DMS53 (cell line): ENCODE measurements at places on chromosomes 3 and 15.
A peak's percentile ranks its signal among the peaks of the same experiment; 100 is the strongest.

- peak; percentile 22 for DNase-seq
Measured at GRCh38 chr3:183287301-183287971, 34.4 kb downstream of the B3GNT5 start.

- no peak for DNase-seq
Measured at GRCh38 chr15:44099671-44100070, 95.4 kb downstream of the FRMD5 start.

DNA sequence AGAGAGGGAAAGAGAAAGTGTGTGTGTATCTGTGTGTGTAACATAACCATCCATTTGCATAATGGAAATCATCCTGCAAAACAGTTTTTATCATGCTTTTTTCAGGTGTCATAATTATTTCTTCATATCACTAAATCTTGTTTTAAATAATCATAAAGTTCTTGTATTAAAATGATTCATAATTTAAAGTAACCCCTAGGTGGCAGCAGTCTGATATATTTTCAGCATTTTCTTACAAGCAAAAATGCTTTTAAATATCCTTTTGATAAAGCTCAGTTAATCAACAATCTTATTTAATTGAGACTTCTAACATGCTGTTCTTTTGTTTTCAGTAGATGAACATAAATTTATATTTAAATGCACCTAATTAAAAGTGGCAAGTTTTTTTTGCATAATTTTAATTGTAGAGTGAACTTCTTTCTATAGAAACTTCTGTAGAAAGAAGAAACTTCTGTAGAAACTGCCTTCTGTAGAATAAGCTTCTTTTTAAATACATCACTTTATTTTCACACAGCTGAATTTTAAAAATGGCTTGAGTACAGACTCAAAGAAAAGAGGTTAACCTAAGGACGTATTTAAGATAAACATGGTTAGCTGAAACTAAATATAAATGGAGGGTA is 72.5 kb downstream of the OPA1 start:
- peak; percentile 68 for DNase-seq

DNA sequence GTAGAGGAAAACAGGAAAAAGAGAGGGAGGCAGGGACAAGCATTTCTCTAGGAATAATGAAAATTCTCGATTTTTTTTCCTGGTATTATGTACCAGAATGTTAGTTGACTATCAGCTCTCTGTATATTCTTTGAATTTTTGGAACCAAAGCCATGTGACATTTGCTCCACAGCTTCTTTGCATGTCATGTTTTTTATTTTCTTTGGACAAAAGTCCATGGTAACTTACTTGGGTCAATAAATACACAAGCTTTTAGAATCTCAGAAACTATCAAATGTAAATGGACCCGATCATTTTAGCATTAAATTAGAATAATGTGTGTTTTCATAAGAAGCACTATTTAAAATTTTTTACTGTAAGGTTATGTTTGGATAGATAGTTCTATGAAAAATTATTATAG is 320.5 kb downstream of the ZIC1 start:
- DNase-seq, result no peak

- DNase-seq, result no peak
Measured at GRCh38 chr3:28846971-28847478, 433.8 kb upstream of the RBMS3 start.

DNA sequence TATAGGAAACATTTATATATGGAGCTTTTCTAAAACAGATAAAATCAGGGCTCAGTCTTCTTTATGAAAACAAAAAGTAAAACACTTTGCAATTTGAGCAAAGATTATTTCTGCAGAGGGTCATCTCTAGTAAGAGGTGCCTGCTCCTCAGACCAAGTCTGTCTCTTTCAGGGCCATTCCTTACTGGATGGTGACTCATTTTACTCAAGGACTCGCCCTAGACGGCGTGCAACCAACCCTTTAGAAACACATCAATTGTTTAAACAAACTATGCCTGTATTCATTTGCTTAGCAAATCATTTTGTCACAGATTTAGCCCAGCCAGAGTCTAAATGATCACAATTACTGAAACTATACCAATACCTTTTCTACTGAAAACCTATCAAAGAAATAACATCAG is 242.8 kb upstream of the ICE2 start:
- peak; percentile 74 for DNase-seq

DNA sequence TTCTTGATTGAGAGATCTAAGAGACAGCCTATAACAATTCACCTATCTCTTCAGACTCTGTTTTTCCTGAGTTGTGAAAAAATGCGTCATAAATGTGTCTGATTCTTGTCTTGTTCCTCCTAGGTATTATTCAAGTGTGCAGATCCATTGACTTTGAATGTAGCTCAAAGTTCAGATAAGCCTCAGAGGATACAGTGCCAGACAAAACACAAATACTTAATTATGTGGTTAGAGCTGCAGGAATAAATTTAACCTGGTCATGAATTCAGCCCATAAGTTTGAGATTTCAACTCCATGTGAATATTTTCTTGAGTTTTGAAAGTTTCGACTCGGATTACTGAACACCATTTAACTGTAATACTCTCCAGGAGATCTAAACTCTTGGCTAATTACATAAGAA is 174.0 kb downstream of the ECT2 start:
- DNase-seq, result no peak

GRCh38 chr3:32392536-32393302 is 1.1 kb downstream of the CMTM7 start:
- DNase-seq, result peak; percentile 18

DNA sequence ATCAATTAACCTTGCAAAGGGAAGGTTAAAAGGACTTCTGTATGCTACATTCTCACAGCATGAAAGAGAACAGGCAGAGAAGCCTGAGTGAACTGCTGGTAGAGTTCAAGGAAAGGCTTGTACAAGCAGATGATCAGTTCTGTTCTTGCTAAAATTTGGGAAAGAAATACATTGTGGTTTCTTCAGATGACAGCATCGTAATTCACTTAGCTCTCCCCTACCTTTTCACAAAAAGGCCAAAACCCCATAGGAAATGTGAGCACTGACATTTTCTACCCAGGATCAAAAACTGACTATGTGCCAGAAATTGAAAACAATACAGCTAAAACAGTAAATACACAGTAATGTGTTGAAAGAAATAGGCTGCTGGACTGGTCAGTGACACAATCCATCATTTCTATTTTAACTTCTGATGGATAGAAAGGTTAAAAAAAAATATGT is 216.4 kb downstream of the DPH6 start:
- DNase-seq, result no peak
